Cortex of kidney (tissue), 1 donor: ENCODE measurements at places on chromosomes 7 and 10.

- no peak for DNase-seq
Observed at GRCh38 chr10:88788924-88789323, 13.6 kb upstream of the LIPM start.

DNA sequence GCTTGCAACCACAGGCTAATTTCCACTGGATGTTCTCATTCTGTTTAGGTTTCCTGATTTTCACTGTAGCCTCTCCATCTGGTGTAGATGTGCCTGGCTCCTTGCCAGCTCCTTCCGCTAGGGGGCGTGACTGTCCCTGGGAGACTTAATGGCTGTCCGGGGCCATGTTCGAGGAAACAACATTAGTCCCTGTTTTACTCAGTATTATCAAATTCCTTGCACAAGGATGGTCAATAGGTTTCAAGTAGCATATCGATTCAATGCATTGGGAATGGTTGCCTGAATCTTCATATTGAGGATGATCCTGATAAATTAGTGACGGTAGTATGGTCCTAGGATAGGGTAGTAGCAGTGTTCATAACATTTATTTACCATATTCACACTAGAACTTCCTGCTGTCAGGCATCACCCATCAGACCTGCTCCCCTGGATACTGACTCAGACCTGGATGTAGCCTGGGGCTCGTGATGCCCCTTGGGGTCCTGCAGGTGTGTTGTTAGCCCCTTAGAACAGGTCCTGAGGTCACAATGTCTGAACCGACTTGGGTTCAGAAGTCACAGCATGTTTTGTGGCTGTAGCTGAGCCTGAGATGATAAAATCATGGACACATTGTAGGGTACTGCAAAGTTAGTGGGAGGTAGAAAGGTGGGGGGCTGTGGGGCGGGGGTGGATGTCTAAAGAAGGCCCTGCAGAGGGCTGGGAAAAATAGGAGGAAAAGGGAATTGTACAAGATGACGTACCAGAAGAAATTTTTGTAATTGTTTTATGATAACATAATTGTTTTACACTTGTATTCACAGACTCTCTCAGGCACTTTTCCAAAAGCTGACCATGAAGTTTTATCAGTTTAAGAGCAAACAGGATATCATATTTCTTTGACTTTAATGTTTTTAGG, 8.9 kb upstream of the EXOC6 start:
- no peak for DNase-seq

- no peak for DNase-seq
Observed at GRCh38 chr7:74526780-74527179, 73.1 kb downstream of the GTF2IRD1 start.

GRCh38 chr7:51024867-51025266, 242.2 kb upstream of the GRB10 start:
- DNase-seq: no peak

DNA sequence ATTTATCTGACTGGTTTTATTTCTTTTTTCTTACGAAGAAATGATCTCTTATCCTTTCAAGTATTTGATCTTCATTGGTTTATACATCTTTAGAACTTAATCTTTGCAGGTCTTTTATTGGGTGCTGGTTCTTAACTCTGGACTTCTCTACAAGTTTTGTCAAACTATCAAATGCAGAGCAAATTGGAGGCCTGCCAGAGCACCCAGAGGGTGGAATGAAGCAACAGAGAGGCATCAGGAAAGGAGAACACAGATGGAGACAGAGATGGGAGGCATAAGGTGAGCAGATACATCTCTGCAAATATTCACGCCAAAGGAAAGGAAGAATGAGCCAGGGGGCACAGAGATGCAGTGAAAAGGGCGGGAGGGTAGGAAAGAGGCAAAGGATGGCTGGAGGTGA, 130.3 kb downstream of the PKD1L1 start:
- no peak for DNase-seq

- no peak for DNase-seq
Observed at GRCh38 chr7:27160145-27160545, 3.7 kb upstream of the HOXA7 start.

DNA sequence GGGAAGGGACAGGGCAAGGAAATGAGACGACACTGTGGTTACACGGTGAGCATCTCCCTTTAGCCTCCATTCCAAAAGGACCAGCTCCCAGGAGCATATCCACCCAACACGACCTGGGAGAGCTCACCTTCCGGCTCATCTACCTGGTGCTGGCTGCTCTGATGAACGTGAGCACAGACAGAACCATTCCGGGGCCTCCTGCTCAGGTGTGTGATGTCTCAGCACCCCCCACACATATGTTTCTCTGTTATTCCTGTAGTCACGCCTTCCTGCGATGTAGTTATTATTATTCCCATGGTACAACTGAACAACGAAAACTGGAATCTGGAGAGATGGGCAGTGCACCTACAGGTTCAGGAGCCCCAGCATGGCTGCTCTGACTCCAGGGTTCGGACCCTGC, 20.5 kb upstream of the GPR26 start:
- DNase-seq: no peak

GRCh38 chr10:78991187-78991586, 77.6 kb upstream of the ZMIZ1 start:
- no peak for DNase-seq

DNA sequence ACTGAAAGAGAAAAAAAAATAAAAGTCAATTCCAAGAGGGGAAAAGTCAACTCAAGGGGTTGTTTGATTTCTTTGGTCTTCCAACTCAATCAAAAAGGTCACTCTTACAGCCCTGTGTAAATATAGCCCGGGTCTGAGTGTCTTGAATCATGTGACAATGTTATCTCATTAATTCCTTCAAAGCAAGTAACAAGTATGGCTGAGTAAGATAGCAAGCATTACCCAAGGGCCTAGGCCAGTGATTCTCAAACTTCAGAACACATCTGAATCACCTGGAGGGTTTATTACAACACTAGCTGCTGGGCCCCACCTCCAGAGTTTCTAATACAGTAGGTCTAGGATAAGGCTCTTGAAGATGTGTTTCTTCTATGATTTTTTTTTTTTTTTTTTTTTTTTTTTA, 125.0 kb downstream of the PRLHR start:
- DNase-seq: no peak

DNA sequence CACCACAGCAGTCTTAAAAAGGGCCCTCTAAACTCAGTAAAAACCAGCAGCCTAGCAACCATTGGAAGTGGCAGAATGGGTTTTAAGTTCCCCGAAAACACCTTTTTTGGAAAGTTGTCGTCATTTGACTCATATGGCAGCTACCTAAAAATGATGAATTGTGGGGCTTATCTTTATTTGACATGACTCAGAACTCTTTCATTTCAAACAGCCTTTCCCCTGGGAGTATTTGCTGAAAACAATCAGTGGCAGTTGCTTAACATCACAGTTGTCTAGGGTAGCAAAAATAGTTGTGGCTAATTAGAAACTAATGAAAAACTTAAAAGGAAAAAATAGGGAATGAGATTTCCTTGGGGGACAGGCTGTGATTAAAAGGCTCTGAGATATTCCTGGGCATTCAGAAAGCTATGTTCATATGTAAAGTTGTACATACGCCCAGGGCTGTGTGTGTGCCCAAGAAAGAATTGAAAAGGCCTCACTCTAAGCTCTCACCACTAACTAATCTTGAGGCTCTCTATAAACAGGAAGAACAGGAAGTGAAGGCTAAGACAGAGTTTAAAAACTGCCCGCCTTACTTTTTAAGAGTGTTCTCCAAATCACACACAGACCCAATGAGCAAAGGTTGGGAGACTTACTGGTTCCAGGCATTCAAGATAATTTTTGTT, 81.7 kb upstream of the HECTD2 start:
- DNase-seq: no peak

DNA sequence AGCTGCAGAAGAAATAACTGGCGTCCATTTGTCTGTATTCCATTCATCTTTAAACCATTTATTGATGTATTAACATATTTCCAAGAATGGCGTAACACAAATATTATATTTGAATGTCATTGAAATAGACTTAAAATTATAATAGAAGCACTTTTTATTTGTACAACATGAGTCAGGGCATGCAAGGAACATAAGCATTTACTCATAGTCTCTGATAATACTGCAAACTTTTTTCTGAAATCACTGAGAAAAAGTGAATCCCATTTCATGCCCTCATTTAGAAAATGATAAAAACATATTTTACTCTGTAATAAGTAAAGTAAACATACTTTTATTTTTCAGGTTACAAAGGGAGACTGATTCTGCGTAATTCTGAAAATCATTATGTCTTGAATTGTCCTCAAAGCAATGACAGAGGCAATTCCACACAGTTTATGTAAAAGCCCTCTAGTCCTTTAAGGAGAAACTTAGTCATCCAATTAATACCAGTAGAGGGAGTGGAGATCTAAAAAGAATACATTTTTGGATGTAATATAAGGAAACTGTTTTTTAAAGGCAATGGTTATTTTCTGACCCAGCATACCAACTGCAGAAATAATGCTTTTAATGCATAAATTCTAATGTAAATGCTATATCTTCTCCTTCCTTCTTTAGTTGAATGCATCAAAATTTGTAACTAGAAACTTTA, 58.1 kb downstream of the AGMO start:
- no peak for DNase-seq

DNA sequence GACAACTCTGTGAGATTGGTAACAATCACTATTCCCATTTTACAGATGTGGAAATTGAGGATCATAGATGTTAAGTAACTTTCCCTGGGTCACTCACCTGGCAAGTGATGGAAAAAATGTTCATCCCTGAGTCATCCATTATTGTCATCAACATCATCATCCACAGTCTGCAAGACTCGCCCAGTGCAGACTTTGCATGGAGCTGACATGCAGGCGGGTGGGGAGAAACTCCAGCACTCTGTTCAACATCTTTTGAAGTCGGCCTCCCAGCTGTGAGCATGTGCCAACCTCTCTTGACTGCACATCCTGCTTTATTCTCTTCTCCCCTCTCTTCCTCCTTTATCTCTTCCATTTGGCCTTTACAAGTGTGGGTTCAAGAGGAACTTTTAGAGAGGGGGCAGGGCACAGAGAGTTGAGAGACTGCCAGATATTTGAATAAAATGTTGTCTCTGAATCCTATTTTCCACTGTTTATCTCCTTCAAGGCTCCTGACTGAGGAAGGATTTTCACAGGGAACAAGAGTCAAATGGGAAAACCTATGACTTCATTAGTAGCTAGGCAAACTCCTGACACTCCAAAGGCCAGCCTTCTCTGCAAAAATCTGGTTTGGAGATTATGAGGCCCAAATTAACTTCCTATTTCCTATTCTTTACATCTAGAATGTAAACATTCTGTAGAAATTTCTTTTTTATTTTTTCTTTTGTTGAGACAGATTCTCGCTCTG, 283.7 kb upstream of the PODXL start:
- no peak for DNase-seq

GRCh38 chr10:114987995-114988394, 50.0 kb downstream of the TRUB1 start:
- DNase-seq: no peak

DNA sequence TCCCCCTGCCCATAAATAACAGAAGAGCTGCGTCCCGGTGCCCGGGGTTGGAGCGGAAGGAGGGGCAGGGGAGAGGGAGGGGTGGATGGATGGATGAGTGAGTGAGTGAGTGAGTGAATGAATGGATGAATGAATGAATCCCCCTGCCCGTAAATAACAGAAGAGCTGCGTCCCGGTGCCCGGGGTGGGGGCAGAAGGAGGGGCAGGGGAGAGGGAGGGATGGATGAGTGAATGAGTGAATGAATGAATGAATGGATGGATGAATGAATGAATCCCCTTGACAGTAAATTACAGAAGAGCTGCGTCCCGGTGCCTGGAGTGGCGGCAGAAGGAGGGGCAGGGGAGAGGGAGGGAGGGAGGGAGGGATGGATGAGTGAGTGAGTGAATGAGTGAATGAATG, 7.6 kb upstream of the UNCX start:
- no peak for DNase-seq

- no peak for DNase-seq
Observed at GRCh38 chr7:41149576-41149975, 553.3 kb downstream of the INHBA start.

DNA sequence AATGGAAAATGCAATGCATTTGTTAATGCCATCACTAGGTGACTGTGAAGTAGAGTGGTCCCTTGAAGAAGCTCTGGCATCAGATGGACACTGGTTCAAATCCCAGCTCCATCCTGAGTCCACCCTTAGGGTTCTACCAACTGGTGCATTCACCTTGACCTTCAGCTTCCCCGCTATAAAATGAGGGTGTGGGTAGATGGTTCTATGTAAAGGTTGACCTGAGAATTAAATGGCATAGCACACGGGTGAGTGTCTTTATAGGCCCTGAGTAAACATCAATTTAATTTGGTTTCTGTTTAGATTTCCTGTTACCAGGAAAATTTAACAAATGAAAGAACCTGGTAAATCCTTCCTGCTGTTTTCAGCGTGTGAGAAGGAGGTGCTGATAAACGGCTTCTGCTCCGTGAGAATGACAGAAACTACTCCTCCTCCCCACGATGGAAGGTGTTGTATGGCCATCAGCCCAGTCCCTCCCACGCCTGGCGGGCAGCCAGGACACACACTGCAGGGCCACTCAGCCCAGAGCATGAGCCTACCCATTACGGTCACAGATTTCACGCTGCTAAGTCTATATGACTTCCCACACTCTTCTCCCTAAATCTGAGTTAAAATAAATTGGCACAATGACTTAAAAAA, 210.1 kb downstream of the TNS3 start:
- DNase-seq: no peak

DNA sequence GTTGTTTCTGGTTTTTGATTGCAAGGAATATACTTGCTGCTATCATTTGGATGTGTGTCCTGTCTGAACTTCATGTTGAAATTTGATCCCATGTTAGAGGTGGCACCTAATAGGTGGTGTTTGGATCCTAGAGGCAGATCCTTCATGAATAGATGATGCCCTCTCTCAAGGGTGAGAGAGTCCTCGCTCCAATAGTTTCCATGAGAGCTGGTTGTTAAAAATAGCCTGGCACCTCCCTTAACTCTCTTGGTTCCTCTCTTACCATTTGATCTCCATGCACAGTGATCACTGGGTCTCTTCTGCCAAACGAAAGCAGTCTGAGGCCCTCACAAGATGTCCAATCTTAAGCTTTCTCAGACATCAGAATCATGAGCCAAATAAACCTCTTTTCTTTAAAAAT, 49.0 kb upstream of the ZNF248 start:
- no peak for DNase-seq

DNA sequence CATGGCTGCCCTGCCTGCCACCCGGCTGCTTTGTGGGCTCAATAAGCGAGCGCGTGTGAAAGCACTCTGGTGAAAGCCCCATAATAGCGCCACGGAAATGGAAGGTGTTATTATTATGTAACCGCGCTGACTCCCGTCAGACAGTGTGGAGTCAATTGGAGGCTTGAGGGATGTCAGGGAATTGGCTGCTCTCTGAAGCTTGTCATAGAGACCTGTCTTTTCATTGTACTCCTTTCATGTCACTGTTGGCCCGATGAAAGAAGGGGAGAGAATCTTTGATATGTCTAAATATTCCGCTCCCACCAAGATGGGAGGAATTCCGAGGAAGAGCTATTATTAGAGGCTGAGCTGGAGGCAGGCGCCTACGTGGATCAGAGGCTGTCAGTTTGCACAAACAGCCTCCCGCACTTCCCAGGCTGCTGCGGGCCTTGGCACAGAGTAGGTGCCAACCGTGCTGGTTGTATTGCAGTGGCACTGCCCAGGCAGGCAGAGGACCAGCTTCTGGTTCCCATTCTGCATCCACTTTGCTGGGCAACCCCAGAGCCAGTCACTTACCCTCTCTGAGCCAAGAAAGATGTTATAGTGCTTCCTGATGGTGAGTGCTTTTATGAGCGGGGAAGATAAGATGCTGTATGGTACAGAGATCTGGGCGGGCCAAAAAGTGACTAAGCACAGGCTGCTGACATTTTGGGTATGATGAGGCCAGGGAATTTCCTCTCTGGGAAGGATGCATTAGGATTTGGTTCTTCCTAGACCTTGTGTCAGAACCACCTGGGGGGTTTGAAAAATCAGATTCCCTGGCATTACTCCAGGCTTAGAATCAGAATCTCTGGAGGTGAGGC, 151.4 kb downstream of the RPS24 start:
- DNase-seq: no peak
